NCI-H1105 (cell line): ENCODE measurements at places on chromosomes 6 and 20.

DNA sequence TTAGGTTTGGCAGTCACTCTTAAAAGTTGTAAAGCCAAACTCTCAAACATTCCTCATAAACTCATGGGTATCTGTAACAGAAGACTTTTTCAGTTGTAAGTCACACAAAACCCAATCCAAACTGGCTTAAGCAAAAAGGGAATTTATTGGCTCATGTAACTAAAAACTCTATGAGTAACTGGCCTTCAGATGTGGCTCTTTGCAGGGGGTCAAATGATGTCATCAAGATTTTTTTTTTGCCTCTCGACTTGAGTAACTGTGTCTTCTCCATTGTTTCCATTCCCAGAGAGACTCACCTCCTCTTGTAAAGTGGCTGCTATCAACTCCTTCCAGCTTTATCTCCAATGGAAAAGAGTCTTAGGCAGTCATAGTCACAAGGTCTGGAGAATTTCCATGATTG is 645.0 kb downstream of the DHX35 start:
- no peak for DNase-seq

DNA sequence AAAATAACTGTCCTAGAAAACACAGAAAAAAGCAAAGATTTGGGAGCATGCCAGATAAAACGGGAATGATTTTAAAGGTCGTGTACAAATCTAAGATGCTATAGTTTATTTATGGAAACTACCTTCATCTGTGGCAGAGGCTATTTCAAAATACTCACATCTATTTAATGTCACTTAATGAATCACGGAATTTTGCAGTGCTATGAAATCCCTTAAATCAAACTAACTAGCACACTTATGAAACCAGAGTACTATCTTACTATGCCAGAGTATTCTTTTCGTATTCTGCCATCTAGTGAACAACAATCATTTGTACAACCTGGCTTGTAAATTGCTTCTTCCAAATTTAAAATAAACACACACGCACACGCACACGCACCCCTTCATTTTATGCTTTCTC is 77.9 kb upstream of the BMP5 start:
- DNase-seq, result peak; percentile 3

- DNase-seq, result no peak
Measured at GRCh38 chr6:7707787-7708186, 18.1 kb upstream of the BMP6 start.

DNA sequence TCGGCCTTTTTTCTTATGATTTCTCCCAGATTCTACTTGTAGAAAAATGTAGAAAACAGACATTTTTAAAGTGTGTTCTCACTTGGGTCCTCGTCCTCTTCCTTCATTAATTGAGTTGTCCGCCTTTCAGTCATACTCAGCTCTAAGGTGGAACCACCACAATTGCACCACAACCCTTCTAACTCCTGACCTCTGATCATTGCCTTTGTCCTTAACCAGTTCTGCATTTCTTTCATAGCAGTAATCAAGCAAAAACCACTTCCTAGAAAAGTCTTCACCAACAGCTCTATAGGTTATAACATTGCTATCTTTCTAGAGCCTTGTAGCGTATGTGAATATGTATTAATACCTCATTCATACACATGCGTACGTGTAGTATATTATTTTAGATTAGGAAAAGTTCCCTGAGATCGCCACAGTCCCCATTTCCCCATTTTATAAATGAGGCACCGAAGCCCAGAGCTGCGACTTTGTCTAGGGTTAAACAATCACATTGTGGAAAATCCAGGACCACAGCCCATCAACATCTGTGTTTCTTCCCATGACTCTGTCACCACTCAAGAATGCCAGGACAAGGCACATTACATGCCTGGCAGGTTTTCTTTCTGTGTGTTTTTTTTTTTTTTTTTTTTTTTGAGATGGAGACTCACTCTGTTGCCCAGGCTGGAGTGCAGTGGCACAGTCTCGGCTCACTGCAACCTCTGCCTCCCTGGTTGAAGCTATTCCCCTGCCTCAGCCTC is 175.5 kb downstream of the BTBD3 start:
- DNase-seq, result no peak
